ENCODE measurements at places on chromosomes 3 and 15.

GRCh38 chr3:121481106-121481880 is 64.5 kb downstream of the POLQ start:
- DNase-seq, result no peak

DNA sequence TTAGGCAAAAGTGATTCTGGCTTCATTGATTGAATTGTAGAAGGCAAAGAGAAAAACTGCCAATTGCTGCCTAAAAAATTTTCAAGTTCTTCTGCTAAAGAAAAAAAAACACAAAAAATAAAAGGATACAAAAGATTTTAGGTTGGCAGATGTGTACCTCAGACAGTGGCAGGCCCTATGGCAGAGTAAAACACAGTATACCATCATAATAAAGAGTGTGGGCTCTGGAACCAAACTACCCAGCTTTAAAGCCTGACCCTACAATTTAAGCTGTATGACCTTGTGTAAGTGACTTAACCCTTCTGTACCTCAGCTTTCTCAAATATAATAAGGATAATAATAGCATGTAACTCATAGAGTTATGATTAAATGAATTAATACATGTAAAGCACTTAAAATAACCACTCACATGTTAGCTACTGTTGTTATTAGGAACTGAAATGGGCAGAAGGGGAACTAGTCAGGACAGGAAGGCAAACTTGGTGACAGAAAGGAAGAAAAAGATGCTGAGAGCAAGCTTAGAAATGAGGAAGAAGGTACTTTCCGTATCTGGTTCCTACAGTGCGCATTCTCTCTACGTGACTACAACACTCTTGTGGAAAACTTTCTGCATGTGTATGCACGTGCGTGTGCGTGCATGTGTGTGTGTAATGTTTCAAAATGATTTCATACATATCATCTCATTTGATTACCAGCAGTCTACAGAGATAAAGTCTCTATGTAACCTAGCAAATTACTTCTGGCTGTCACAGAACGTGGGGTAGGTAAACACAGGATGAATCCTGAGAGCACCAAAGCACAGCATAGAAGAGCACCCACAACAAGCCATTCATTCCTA is 13.6 kb upstream of the GATM start:
- no peak for DNase-seq

DNA sequence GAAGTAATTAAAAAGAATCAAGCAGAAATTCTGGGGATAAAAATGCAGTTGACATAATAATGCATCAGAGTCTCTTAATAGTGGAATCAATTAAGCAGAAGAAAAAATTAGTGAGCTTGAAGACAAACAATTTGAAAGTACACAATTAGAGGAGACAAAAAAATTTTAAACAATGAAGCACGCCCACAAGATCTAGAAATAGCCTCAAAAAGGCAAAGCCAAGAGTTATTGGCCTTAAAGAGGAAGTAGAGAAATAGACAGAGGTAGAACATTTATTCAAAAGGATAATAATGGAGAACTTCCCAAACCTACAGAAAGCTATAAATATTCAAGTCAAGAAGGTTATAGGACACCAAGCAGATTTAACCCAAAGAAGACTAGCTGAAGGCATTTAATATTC is 113.3 kb downstream of the TBC1D2B start:
- no peak for DNase-seq

DNA sequence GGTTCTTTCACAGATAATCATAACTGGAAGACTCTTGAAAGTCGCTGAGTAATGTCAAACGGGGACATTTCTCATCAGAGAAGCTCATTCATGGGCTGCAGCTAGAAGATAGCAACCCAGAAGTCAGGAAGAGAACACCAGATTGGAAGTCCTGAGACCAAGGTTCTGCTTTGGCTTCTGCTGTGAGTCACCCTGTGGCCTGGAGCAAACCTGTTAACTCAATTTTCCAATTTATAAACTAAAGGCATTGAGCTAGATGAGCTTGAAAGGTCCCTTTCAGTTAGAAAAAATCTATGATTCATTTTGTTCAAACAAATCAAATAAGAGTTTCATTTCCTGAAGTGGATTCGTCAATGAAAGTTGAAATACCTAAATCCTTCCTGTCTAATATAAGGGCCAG is 402.2 kb downstream of the EPHB1 start:
- DNase-seq, result no peak

DNA sequence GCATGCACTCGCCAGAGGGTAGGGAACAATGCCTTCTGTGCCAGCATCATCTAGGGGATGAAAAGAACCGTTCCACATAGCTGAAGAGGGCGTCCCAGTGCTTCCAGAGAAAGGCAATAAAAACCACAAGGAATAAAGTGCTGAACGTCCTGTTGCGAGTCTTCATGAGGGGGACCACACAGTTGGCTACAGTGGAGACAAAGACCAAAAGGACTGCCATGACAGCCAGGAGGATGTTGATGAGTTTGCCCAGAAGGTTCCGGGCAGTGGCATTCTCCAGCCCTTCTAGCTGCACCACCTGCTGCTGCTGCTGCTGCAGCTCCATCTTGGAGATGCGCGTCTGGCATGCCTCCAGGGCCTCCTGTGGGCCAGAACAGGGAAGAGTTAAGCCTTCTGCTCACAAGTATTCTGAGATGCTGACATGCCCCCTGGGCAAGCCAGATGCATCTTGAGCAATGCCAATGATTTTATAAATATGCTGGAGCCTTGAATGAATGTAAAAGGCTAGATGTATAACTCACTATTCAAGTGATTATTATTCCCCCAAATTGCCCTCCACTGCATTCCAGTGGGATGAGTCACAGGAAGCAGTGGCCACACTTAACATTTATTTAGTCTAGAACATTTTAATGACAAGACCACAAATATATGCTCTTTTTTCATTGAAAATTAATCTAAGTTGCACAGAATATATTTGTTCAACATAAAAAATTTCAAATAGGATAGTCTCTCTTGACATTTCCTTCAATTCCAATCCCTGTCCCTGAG is 45.1 kb upstream of the PLXND1 start:
- DNase-seq, result no peak

DNA sequence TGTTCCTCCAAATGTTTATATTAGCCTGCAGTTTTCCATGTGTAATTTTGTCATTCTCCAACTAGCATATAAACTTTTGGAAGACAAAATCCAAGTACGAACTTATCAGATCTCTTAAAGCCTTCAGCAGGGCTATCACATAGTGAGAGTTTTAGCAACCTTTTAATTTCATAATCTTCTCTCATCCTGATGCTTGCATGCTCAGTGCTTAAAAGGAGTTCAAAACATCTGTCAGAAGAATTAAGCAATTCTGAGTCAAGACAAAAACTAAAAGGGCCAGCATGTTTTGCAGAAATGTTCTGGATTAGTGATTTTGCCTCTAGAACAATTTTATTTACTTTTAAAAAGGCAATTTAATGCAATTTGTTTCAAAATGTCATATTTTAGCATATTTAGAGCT is 73.4 kb upstream of the SLC2A2 start:
- DNase-seq, result peak; percentile 51

- DNase-seq, result no peak
Observed at GRCh38 chr3:43369404-43370292, 83.3 kb downstream of the SNRK start.

- no peak for DNase-seq
Observed at GRCh38 chr3:158774965-158775364, 26.9 kb upstream of the MFSD1 start.

- DNase-seq, result peak; percentile 73
Observed at GRCh38 chr3:45942051-45942825, 1.0 kb upstream of the CXCR6 start.

- DNase-seq, result no peak
Observed at GRCh38 chr15:49982584-49982983, 136.4 kb downstream of the ATP8B4 start.

DNA sequence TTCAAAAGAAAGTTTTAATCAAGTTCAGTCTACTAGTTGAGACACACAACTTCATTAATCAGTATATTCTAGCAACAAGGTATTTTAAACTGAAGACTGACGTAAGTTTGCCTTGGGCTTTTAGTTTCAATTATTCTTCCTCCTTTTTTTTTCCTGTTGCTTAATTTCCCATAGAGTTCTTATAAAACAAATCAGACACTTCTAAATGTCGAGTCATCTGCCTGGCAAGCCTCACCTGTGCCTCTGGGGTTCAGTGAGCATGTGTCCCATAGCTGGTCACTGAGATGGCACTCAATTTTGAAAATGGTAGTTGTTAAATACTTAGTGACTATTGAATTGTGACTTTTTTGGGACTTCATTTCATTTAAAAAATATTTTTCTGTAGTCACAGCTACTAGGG is 27.4 kb downstream of the NKIRAS1 start:
- no peak for DNase-seq

- peak; percentile 48 for DNase-seq
Observed at GRCh38 chr3:127738192-127738840, 65.6 kb downstream of the ABTB1 start.

DNA sequence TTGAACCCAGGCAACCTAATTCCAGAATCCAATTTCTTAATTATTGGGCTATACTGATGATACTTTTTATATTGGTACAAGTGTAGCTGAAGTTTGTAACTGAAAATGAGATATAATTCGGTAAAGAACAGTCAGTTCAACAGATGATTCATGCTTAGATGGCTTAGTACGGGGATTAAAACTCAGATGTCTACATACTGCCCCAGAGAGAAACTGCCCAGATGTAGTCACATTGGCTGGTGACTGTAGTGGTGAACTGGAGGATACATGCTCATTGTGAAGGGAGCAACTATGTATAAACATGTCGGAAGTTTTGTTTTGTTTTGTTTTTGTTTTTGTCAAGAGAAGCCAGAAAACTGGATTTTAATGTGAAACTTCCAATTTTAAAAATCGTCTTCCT is 179.6 kb downstream of the ADAMTSL3 start:
- no peak for DNase-seq

GRCh38 chr3:103167850-103168249 is 733.0 kb downstream of the ZPLD1 start:
- DNase-seq, result peak; percentile 13

- DNase-seq, result no peak
Observed at GRCh38 chr3:105674437-105675065, 194.3 kb downstream of the CBLB start.

- DNase-seq, result no peak
Observed at GRCh38 chr3:16061491-16061890, 113.0 kb upstream of the GALNT15 start.

DNA sequence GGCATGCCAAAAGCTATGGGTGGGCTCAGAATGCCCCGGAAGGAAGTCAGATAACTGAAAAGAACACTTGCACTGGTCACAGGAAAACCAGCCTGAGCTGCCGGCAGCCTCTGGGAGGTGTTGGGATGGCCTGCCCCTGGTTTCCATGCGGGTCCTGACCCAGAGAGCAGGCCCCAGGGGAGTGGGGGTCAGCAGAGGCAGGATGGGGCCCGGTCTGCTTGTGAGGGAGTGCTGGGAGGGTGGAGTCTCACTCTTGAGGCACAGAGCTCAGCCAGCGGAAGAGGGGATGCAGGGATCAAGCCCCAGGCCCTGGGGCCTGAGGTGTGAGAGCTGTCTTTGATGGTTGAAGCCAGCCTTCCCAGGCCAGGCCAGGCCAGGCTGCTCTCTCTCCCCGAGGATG is 2.4 kb upstream of the RPUSD3 start:
- no peak for DNase-seq

DNA sequence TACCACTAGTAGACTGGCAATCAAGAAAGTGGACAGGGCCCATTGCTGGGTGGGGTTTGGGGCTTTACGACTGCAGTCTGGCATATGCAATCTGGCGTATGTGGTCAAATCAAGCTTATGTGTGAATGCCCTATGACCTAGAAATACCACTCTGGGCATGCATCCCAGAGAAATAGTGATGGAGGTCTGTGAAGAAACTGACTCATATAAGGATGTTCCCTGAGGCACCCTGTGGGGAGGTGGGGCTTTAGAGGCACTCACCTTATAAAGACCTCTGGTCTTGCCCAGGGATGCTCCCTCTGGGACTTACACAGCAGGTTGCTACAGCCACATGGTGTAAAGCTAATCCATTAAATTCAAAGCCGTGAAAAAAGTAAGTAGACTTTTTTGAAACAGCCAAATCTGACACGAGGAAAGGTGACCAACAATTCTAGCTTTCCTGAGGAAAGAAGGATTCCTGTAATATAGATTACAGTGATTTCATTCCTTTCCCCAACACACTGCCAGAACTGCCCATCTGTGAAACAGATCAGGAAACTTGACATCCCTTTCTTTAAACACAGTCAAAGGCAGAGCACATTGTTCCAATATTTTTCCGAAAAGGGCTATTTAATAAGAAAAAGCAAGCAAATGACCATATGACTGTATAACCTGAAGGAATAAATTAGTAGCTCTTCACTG is 13.6 kb downstream of the RARRES1 start:
- peak; percentile 32 for DNase-seq

GRCh38 chr3:55491296-55491816 is 4.2 kb upstream of the WNT5A start:
- no peak for DNase-seq

GRCh38 chr15:35095941-35096340 is 10.8 kb upstream of the NANOGP8 start:
- DNase-seq, result no peak

DNA sequence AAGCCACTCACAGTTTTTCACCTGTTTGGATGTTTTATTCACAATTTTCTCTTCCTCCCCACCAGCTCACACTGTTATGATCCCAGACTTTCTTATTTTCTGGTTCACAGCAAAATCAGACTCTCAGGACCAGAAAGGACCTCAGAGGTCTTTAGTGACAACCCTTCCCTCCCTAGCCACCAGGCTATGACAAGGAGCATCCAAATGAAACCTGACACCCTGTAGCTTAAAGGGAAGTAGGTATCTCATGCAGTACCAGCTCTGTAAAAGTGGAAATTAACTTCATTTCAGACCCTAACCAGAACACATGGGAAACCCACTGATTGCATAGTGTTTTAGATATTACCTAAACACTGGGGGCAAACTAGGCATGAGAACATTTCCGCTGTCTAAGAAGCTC is 45.3 kb downstream of the ATP13A5 start:
- no peak for DNase-seq

GRCh38 chr3:164806188-164806587 is 272.1 kb downstream of the SI start:
- DNase-seq, result peak; percentile 52

GRCh38 chr3:197682713-197683112 is 54.0 kb downstream of the RUBCN start:
- DNase-seq, result no peak

GRCh38 chr3:191283400-191283799 is 45.8 kb upstream of the CCDC50 start:
- DNase-seq, result no peak

DNA sequence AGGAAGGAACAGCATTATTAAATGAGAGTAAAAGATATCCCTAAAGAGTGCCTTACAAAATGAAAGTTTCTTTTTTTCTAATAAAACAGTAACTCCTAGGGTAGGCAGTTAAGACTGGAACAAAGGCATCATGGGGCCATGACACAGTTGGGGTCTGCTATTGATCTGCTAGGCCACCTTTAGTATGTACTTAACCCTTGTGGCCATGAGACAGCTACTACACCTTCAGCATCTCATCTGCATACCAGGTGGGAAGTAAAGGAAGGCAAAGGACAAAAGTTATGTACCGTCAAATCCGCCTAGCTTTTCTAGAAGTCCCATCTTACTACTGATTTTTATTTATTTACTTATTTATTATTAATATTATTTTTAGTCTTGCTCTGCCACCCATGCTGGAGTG is 93.8 kb upstream of the FHIT start:
- no peak for DNase-seq

- DNase-seq, result no peak
Observed at GRCh38 chr3:133717424-133717823, 28.8 kb upstream of the TF start.

- no peak for DNase-seq
Observed at GRCh38 chr3:116734243-116734642, 24.7 kb downstream of the TUSC7 start.

- no peak for DNase-seq
Observed at GRCh38 chr15:80587816-80588456, 107.2 kb upstream of the ABHD17C start.

- DNase-seq, result no peak
Observed at GRCh38 chr3:42127226-42127625, 36.1 kb downstream of the TRAK1 start.

Measured in NCI-H82 (cell line).